ENCODE measurements at places on chromosomes 5 and 9.

GRCh38 chr9:13750061-13750460 lies 470.6 kb upstream of the MPDZ start:
- no peaks in the 10 kb centered on the region for H3K27me3 ChIP-seq
- no peak overlapping the region for H3K4me3 ChIP-seq
- no peak overlapping the region for H3K27ac ChIP-seq
- H3K4me1 ChIP-seq, result no peaks in the 10 kb centered on the region
- no peaks in the 10 kb centered on the region for H3K36me3 ChIP-seq

GRCh38 chr5:172873513-172873912 lies 39.5 kb downstream of the ERGIC1 start:
- no peak overlapping the region for H3K27ac ChIP-seq
- no peak overlapping the region for H3K4me3 ChIP-seq
- DNase-seq, result no peak
- no peaks in the 10 kb centered on the region for H3K36me3 ChIP-seq
- peaks cover 15% of the 10 kb centered on the region for H3K4me1 ChIP-seq

- H3K36me3 ChIP-seq, result peaks cover 9% of the 10 kb centered on the region
- H3K27me3 ChIP-seq, result no peaks in the 10 kb centered on the region
- DNase-seq, result no peak
- no peak overlapping the region for H3K4me3 ChIP-seq
- no peaks in the 10 kb centered on the region for H3K4me1 ChIP-seq
- H3K27ac ChIP-seq, result no peak overlapping the region
Observed at GRCh38 chr5:5298068-5298633, 124.3 kb upstream of the ICE1 start.

- no peaks in the 10 kb centered on the region for H3K27me3 ChIP-seq
- H3K4me3 ChIP-seq, result no peak overlapping the region
- H3K4me1 ChIP-seq, result peaks cover 5% of the 10 kb centered on the region
- no peaks in the 10 kb centered on the region for H3K36me3 ChIP-seq
- H3K27ac ChIP-seq, result no peak overlapping the region
Observed at GRCh38 chr5:139108063-139108824, 89.9 kb downstream of the SIL1 start.

- H3K27ac ChIP-seq, result no peak overlapping the region
- no peak for DNase-seq
- H3K36me3 ChIP-seq, result no peaks in the 10 kb centered on the region
- no peaks in the 10 kb centered on the region for H3K27me3 ChIP-seq
- H3K4me3 ChIP-seq, result no peak overlapping the region
- H3K4me1 ChIP-seq, result no peaks in the 10 kb centered on the region
Observed at GRCh38 chr5:13378091-13378490, 566.4 kb downstream of the DNAH5 start.

GRCh38 chr5:1642621-1643061 lies 118.9 kb upstream of the LPCAT1 start:
- peaks cover 12% of the 10 kb centered on the region for H3K27me3 ChIP-seq
- peaks cover 10% of the 10 kb centered on the region for H3K4me1 ChIP-seq
- DNase-seq, result no peak
- no peaks in the 10 kb centered on the region for H3K36me3 ChIP-seq

- H3K27me3 ChIP-seq, result peaks cover 3% of the 10 kb centered on the region
- no peak overlapping the region for H3K4me3 ChIP-seq
- H3K36me3 ChIP-seq, result no peaks in the 10 kb centered on the region
- no peaks in the 10 kb centered on the region for H3K4me1 ChIP-seq
- no peak overlapping the region for H3K27ac ChIP-seq
Observed at GRCh38 chr9:14775917-14776316, 53.4 kb upstream of the CER1 start.

DNA sequence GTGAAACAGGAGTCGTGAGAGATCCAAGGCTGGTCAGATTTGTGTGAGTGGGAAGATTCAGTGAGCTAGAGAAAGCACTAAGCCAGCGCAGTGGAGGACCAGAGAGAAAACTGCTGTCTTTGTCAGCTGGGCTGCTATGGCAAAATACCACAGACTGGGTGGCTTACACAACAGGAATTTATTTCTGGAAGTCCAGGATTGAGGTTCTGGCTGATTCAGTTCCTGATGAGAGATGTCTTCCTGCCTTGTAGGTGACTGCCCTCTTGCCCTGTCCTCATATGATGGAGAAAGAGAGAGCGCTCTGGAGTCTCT lies 24.2 kb upstream of the ANKRD33B start:
- peaks cover 15% of the 10 kb centered on the region for H3K4me1 ChIP-seq
- no peak overlapping the region for H3K4me3 ChIP-seq
- peaks cover 14% of the 10 kb centered on the region for H3K27me3 ChIP-seq

GRCh38 chr5:944992-945685 lies 52.5 kb downstream of the TRIP13 start:
- no peak overlapping the region for H3K27ac ChIP-seq
- H3K36me3 ChIP-seq, result no peaks in the 10 kb centered on the region
- H3K4me1 ChIP-seq, result no peaks in the 10 kb centered on the region
- peaks cover 45% of the 10 kb centered on the region for H3K27me3 ChIP-seq
- no peak for DNase-seq

- H3K27ac ChIP-seq, result no peak overlapping the region
- no peaks in the 10 kb centered on the region for H3K36me3 ChIP-seq
- H3K27me3 ChIP-seq, result no peaks in the 10 kb centered on the region
- no peaks in the 10 kb centered on the region for H3K4me1 ChIP-seq
Observed at GRCh38 chr5:59548807-59549357, 344.6 kb downstream of the PDE4D start.

DNA sequence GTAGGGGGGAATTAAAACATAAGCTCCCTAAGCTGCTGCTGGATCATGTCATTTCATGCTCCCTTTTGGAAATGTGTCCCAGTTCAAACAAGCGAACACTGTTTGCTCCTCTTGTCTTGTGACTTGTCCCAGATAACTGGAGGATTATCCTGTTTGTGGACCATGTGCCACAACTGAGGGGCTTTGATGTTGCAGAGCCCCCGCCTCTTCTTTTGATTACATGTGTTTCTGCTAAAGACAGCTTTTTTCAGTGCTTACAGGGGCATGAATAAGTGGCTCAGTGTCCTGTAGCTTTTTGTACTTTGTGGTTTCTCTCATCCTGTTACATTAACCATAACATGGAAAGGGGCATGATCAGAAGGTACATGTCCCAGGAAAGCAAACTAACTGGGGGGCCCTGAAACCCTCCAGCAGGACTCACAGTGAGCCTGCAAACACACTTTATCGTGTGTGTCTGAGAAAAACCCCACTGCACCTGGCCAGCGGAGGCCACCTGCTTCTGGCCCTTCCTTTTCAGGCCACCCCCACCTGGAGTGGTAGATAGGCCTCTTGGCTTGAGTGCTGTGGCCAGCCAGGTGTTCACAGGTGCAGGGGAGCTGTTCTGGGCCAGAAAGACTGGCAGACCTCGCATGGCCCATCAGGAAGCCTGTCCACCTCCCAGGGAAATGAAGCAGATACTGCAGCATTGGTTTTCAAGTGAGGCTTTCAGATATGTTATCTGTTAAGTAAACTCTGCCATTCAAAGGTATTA lies 285.6 kb downstream of the FANCC start:
- H3K4me3 ChIP-seq, result no peak overlapping the region
- H3K27me3 ChIP-seq, result no peaks in the 10 kb centered on the region
- no peak for DNase-seq

- H3K36me3 ChIP-seq, result no peaks in the 10 kb centered on the region
- no peaks in the 10 kb centered on the region for H3K4me1 ChIP-seq
- no peak overlapping the region for H3K4me3 ChIP-seq
- no peak for DNase-seq
- peaks cover 2% of the 10 kb centered on the region for H3K27me3 ChIP-seq
- no peak overlapping the region for H3K27ac ChIP-seq
Observed at GRCh38 chr9:104858846-104859245, 69.1 kb downstream of the ABCA1 start.

DNA sequence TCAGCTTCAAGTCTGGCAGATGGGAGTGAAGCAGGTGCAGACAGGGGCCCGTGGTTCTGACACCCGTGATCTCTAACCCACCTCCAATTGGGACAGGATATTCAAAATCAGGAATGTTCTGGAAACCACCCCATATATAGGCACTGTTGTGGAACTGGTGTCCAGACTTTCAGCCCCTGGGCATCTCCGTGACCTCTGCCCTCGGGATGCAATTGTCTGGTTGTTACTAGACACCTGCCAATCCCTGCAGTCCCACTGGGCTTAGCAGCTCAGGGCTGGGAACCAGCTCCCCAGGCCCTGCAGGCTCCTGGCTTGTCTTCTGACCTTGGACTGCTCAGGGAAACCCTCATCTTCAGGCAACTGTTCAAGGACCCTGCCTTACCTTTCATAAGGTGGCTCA lies 38.8 kb downstream of the NTNG2 start:
- DNase-seq, result no peak
- no peaks in the 10 kb centered on the region for H3K36me3 ChIP-seq
- no peak overlapping the region for H3K27ac ChIP-seq
- H3K4me3 ChIP-seq, result no peak overlapping the region
- no peaks in the 10 kb centered on the region for H3K4me1 ChIP-seq

GRCh38 chr5:116763987-116764866 lies 189.6 kb upstream of the SEMA6A start:
- H3K4me3 ChIP-seq, result no peak overlapping the region
- no peak for DNase-seq
- H3K27me3 ChIP-seq, result no peaks in the 10 kb centered on the region
- no peak overlapping the region for H3K27ac ChIP-seq

DNA sequence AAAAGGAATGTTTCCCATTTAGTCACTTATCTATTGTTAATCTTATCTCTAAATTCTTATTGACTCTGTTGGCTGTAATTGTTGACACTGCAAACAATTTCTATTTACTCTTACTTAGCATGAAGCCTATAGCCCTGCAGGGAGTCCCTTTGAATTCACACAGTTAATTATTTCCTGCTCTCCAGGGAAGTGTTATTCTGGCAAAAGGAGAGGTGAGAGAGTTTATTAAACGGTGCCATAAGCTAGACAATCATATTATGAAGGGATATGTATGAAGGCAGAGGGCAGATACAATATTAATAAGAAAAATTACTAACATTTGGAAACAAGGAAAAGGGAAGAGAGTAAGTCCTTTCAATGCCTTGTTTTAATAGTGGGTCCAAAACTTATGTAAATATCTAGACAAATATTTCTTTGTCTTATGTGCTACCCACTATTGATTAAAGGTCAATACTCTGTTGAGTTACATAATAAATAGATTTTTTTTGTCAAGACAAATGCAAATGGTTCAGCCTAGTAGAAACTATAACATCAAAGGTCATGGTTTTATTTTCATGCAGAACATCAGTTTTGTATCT lies 107.1 kb downstream of the CDH18 start:
- no peaks in the 10 kb centered on the region for H3K27me3 ChIP-seq
- H3K27ac ChIP-seq, result no peak overlapping the region
- H3K4me3 ChIP-seq, result no peak overlapping the region
- H3K36me3 ChIP-seq, result peaks cover 4% of the 10 kb centered on the region
- no peaks in the 10 kb centered on the region for H3K4me1 ChIP-seq
- no peak for DNase-seq

- H3K4me3 ChIP-seq, result peak overlapping the region; percentile 34
- H3K4me1 ChIP-seq, result peaks cover 18% of the 10 kb centered on the region
- H3K36me3 ChIP-seq, result peaks cover 32% of the 10 kb centered on the region
- H3K27ac ChIP-seq, result no peak overlapping the region
- H3K27me3 ChIP-seq, result no peaks in the 10 kb centered on the region
Observed at GRCh38 chr9:127897193-127897692, 2.2 kb downstream of the ST6GALNAC6 start.

DNA sequence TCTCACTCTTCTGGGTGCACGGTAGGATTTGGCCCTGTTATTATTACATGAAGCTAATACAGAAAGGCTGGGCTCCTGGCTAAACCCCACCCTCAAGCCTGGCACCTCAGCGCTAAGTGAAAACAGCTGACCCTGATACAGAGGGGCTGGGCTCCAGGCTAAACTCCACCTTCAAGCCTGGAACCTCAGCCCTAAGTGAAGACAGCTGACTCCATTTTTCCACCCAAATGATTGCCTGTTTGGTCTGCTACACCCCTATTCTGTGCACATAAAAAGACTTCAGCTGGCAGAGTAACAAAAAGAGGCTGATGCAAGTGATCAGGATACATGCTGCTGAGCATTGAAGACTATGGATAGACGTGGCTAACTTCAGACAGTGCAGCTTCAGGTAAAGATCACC lies 148.4 kb upstream of the CLINT1 start:
- peaks cover 15% of the 10 kb centered on the region for H3K27me3 ChIP-seq

GRCh38 chr5:180820788-180821321 lies 18.2 kb upstream of the MGAT1 start:
- DNase-seq, result no peak
- H3K4me1 ChIP-seq, result peaks cover 5% of the 10 kb centered on the region
- H3K36me3 ChIP-seq, result no peaks in the 10 kb centered on the region
- H3K27me3 ChIP-seq, result peaks cover 24% of the 10 kb centered on the region

DNA sequence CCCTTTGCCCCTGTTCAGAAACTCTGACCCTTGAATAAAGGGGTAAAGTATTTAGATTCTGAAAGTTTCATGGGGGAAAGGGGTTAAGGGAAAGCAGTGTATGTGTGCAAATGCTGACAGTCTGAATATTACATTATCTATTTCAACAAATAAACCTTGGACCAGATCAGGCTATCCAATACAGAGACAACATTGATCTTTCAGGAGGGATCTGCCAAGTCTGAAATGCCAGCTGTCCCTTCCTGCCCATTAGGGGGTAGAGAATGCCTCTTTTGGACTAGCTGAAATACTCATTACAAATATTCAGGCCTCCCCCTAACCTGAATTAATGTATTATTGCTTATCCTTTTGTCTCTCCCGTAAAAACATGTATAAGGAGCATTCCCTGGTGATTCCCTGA lies 219.5 kb downstream of the NR3C1 start:
- peak overlapping the region; percentile 99 for H3K27ac ChIP-seq
- H3K4me3 ChIP-seq, result peak overlapping the region; percentile 76
- peaks cover 40% of the 10 kb centered on the region for H3K36me3 ChIP-seq
- DNase-seq, result no peak

DNA sequence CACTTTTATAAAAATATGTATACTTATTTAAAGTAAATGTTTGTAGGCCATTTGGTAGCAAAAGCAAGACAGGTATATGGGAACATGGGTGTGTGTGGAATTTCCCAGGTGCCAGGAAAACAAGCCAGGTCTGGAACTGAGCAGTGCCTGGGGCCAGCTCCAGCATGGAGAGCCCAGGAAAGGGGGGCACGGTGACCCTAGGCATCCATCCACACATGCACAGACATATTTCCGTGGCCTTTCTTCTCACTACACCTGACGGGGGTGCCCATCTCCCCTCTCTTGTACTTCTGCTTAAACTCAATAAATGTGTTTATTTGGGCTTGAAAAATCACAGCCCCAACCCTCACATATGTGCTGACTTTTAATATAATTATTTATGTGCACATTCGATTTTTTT lies 31.2 kb upstream of the CXCL14 start:
- no peaks in the 10 kb centered on the region for H3K36me3 ChIP-seq
- H3K27me3 ChIP-seq, result peaks cover 42% of the 10 kb centered on the region
- no peak overlapping the region for H3K4me3 ChIP-seq
- H3K27ac ChIP-seq, result no peak overlapping the region
- H3K4me1 ChIP-seq, result no peaks in the 10 kb centered on the region

- H3K4me1 ChIP-seq, result no peaks in the 10 kb centered on the region
- H3K27ac ChIP-seq, result no peak overlapping the region
- no peak for DNase-seq
- H3K4me3 ChIP-seq, result no peak overlapping the region
- no peaks in the 10 kb centered on the region for H3K36me3 ChIP-seq
Observed at GRCh38 chr5:123496892-123497291, 15.1 kb upstream of the CSNK1G3 start.

Measured in natural killer cell treated with Interleukin-12 subunit alpha and Interleukin-12 subunit beta and Interleukin-15 and Interleukin-18, amount 100 ng/mL, for 72 hours (primary cell).